CD8-positive, alpha-beta T cell (primary cell): ENCODE measurements at places on chromosomes 3 and 15.

- DNase-seq = no peak
These were observed 40.3 kb upstream of the NDUFB4 start for GRCh38 chr3:120555657-120556509.

DNA sequence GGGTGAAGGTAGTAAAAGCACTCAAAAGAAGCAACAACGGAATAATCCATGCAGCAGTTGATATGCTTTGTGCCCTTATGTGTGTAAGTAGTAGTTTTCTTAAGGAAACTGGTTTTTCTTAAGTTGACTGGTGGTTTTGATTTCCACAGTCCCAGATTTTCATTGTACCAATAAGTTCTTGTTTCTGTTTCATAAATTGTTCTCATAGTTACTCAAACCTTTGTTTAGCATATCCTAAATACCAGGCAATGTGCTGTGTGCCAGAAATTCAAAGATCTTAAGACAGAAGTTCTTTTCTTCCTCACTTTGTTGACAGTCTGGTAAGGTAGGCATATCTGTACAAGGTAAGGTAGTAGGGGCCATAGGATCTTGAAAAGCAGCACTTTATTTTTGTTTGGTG, 40.0 kb downstream of the DNAJC13 start:
- DNase-seq = no peak

DNA sequence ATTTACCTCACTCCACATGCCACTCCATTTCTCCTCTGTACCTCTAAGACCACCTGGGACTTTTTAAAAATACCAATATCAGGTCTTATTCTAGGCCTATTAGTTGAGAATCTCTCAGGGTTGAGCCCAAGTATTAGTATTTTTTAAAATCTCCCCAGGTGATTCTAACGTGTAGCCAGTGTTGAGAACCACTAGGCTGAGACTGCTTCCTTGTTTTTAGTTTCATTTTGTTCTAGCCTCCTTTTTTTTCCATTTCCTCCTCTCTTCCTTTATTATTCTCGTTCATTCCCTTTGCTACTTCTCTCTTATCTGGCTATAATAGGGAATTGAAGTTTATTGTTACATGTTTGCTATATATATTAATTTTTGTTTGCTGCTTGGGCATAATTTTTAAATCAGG, 217.8 kb upstream of the CD96 start:
- no peak for DNase-seq

- DNase-seq = no peak
These were observed 128.0 kb downstream of the ATG7 start for GRCh38 chr3:11400213-11400612.

DNA sequence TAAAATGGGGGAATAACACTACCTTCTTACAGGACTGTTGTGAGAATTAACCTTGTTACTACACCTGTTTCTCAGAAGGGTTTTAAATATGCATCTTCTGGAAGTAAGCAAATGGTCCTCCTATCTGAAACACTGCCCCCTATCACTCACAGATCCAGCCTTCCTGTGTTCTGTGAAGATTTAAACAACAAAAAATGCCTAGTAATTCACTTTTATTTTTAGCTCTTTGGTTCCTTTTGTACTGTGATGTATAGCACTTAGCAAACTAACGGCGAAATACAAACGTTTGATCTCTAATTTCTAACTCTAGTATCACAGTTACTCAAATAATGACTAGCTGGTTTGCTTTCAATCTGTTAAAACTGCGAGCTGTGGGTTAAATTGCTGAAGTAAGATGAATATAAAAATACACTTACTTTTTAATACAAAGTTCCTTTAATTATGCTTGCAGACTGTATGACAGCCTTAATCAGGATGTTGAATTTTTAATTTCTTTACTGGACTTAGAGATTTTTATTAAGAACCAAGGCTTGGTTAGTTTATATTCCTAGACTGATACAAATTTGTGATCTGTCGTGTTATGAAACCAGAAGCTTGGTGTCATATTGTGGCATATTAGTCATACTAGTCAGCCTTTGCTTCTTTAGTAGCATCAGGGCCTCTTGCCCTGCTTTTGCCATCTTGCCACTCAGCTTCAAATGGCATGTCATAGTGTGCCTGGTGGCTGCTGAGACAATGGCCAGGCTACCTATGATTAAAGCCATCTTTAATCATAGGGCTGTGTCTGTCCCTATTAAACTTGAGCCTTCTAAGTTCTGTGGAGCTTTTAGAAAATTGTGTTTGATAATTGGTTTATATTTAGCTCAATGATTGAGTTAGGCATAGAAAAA, 9.2 kb downstream of the EIF3J start:
- no peak for DNase-seq

DNA sequence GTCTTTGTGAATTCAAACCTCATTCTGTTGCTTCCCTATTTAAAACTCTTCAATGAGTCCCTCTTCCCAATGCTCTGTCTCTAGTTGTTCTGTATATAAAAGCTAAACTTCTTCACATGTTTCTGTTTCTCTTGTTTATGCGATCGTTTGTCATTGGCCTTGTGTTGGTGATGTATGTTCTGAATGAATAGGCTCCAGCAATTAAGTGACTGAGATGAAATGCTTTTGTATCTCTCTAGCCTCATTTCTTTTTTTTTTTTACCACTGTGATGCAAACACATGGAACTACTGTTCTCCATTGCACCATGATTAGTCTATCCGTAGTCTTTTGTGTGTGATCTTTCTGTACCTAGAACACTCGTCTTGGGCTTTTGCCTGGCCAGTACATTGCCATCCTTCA, 380.5 kb upstream of the TPRG1 start:
- no peak for DNase-seq

DNA sequence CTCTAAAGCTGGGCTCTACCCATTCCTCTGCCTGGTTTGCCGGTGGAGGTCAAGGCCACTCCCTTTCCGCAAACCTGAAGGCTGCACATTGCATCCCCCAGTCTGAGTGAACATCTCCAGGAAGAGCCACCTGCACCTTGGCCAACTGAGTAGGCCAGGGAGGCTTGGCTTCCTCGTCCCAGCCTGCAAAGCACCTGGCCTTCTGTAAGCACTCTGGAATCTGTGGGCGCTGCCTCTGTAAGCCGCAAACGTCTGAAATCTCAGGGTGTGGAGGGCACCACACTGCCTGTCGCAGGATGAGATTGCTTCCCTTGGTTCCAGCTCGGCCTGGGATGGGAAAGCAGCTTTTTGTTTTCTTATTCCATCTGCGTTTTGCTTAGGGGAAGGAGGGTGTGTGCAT, 81.3 kb downstream of the SEC22A start:
- DNase-seq = no peak

DNA sequence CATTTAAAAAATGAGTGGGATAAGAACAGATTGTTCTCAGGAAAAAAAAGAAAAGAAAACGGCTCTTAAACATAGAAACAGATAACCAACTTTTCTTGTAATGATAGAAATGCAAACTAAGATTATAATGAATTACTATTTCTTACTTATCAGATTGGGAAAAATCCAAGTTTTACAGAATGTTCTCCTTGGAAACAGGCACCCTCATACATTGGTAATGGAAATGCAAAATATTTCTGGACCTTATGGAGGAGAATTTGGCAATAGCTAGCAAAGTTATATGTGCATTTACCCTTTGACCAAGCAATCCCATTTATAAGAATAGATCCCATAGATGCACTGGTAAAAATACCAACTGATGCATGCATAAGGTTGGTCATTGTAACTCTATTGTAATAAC, 3.7 kb upstream of the ANKDD1A start:
- no peak for DNase-seq

GRCh38 chr3:171230865-171231264, 204.3 kb upstream of the SLC2A2 start:
- DNase-seq = no peak

DNA sequence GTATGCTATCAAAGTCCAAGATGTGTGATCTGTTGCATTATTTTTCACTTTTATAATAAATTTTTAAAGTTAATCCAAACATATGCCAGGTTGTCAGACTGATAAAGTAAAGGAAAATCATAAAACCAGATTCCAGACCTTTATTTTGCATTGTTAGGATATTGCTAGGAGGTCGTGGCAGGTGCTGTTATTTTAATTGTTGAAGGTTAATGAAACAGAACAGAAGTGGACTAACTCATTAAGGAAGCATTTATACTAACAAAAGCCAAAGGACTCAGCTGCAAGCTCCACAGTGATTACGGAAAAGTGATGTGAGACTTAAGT, 63.1 kb downstream of the DCLK3 start:
- DNase-seq = no peak

DNA sequence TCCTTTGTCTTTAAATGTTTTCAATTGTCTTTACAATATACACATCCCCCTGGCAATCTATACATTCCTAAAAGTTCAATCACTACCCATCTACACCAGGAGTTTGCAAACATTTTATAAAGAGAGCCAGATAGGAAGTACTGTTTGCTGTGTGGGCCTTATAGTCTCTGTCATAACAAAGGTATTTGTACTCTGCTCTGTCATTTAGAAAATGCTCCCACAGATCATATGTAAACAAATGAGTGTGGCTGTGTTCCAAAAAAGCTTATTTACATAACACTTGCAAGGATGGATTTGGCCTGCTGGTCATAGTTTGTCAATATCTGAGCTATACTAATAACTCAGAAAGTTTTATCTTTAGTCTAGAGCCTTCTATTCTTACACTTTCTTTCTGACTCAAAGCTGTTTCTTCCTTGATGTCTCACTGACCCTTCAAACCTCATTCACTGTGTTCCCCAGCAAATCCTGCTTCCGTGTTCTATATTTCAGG, 511.9 kb downstream of the GBE1 start:
- DNase-seq = no peak

GRCh38 chr3:174639970-174640369, 219.2 kb upstream of the NAALADL2 start:
- DNase-seq = no peak

GRCh38 chr3:73228437-73228836, 167.0 kb downstream of the EBLN2 start:
- no peak for DNase-seq

GRCh38 chr3:78398401-78398800, 1358.5 kb downstream of the ROBO2 start:
- DNase-seq = no peak

GRCh38 chr3:160981217-160981938, 123.8 kb downstream of the B3GALNT1 start:
- peak; percentile 34 for DNase-seq

DNA sequence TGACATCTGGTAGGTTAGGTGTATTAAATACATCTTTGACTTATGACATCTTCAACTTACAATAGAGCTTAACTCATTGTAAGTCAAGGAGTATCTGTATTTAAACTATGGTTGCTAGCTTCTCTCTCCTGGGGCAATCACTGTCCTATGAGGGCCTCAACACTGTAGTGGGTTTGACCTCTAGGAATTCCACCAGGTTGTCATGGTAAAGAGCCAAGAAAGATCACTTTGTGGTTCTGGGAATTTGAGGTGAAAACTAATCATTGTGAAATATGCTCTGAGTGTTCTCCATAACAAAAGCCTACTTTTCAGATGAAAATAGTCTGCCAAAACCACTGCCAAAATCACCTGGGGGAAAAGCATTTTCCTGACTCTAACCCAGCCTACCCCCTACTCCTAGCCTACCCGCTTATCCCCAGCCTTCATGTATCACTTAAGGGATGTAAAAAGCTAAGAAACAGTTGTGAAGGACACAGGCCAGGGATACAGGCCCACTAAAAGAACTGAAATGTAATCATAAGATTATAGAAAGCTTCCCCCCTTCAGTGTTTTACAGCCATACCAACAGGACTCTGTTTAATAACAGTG, 723.8 kb downstream of the MECOM start:
- DNase-seq = no peak
